SW 1271 (cell line): ENCODE measurements at places on chromosomes 2 and 18.

DNA sequence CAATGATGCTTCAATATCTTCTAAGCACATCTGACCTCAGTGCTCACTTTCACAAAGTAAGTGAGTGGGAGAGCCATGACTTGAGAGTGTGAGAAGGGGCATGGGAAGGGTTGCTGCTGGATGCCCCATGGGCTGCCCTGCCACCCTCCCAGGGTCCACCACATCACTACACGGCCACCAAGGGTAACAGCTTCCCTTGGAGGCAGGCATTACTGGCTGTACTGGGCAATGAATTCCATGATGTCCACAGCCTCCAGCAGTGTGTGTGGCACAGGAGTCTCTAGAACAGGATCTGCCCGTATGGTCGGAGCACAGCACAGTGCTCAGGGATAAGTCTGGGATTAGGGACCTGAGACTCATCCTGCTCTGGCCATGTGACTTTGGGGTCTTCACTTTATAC, 481.0 kb upstream of the MYT1L start:
- DNase-seq: no peak

- no peak for DNase-seq
These were observed 49.7 kb upstream of the NFE2L2 start for GRCh38 chr2:177314194-177314593.

DNA sequence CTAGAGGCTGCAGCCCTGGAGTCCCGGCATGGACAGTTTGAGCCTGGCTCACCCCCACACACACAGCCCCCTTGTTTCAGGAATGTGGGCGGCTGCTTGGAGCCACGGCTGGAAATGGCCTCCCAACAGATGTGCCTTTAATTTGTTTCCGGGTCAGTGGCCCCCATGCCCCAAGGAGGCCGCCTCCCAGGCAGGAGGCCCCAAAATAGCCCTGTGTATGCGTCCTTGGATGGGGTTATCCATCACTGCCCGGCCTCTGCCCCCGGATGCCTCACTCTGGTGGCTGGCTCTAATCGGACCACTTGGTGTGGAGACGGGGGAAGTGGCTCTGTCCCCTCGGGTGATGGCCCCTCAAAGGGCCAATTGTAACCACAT, 151.9 kb upstream of the MYCN start:
- DNase-seq: no peak

- no peak for DNase-seq
These were observed 1.1 kb downstream of the FECH start for GRCh38 chr18:57585421-57585820.

- DNase-seq: no peak
These were observed 84.4 kb downstream of the CYRIA start for GRCh38 chr2:16581241-16581640.

DNA sequence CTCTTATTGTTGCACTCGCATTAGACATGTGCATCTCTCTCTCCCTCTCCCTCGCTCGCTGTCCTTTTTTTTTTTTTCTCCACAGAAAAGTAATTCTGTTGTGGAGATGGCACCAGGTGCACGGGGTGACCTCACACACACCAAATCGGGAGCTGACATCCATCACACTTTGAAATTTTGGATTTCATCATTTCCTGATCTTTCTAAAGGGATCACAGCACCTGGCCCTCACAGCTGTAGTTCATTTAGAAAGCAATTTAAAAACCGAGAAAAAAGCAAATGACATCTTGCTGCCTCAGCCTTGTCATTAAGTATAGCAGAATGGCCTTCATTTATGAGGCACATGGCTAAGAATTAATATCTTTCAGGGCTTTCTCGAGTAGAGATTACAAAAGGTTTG, 717.2 kb downstream of the RNF144A start:
- DNase-seq: no peak

- peak; percentile 50 for DNase-seq
These were observed 18.0 kb downstream of the ZC3H15 start for GRCh38 chr2:186503827-186504606.

- no peak for DNase-seq
These were observed 124.8 kb upstream of the TACR1 start for GRCh38 chr2:75324141-75324540.

GRCh38 chr2:17756668-17757067, 2.7 kb downstream of the GEN1 start:
- no peak for DNase-seq

- no peak for DNase-seq
These were observed 41.7 kb downstream of the PLEKHM3 start for GRCh38 chr2:207983641-207984042.

DNA sequence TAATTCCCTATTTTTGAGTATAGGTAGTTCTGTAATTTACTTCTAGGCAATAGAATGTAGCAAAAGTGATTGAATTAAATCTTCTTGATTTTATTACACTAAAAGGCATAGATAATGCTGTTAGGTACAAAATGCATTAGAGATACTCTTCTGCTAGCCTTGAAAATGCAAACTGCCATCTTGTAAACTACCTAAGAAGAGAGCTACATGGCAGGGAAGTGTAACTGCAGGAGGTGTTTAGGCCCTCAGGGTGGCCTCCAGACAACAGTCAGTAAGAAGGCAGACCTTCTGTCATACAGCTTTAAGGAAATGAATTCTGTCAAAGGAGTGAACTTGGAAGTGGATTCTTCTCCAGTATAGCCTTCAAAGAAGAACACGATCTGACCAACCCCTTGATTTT, 1396.8 kb upstream of the SLC39A10 start:
- no peak for DNase-seq

GRCh38 chr18:63102941-63103744, 216.4 kb downstream of the BCL2 start:
- no peak for DNase-seq

DNA sequence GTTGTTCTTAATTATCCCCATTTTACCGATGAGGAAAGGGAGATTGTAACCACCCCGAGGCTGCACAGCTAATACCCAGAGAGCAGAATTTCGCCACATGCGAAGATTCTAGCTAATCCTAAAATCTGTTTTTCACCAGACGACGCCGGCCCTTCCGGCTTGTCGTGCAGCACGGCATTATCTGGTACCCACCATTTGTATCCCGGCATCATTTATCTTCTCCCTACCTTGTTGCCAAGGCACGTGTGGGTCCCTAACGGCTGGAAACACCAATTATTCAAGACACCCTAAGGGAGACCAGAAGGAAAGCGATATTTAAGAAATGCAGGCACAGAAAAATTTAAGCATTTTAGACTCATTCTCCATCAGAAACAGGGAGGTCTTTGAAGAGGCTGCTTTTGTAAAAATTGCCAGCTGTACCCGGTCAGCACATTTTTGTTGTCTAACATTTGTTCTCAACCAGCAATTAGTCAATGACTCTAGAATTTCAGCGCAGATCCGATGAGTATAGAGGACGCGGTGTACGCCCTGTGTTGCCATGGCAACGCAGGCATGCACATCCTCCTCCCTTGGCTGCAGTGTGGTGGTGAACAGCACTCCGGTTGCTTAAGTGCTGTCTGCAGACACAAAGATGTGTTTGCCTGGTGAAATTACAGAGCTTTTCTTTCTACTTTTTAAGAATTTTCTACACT, 111.6 kb downstream of the AGAP1 start:
- DNase-seq: no peak

- DNase-seq: no peak
These were observed 104.9 kb downstream of the ANKRD44 start for GRCh38 chr2:197205585-197206215.

DNA sequence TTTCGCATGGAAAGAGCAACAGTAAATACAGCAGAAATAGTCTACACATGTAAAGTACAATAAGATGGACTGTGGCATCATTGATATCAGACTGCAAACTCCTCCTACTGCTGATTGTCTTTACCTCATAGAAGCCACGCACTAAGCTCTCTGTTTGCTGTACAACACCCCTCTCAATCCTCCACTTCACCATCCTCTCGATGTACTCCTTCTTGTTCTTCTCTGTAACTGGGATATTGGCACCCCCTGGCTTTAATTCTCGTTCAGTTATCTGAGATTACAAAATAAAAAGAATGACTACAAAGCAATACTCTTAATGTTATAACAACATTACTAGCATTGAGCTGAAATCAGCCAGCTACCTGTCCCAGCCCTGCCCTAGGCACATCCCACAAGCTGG, 49.3 kb upstream of the STK17B start:
- no peak for DNase-seq

- no peak for DNase-seq
These were observed 140.7 kb downstream of the WDSUB1 start for GRCh38 chr2:159145745-159146354.

DNA sequence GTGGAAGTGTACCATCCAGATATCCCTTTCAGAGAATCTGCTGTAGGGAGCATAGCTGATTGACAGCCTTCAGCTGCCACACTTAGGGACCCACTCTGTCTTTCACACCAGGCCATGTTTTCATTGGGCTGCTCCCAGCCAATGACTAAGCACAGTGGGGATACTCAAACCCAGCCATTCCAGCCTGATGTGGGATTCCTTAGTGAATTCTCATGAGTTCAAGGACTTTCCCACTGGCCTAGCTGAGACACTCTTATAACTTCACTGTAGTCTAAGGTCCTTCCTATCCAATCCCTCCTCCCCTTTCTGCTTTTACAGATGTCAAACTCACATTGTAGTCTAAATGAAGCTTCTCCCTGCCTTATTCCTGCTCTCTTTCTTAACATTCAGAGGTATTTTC, 201.2 kb downstream of the PIK3C3 start:
- no peak for DNase-seq

DNA sequence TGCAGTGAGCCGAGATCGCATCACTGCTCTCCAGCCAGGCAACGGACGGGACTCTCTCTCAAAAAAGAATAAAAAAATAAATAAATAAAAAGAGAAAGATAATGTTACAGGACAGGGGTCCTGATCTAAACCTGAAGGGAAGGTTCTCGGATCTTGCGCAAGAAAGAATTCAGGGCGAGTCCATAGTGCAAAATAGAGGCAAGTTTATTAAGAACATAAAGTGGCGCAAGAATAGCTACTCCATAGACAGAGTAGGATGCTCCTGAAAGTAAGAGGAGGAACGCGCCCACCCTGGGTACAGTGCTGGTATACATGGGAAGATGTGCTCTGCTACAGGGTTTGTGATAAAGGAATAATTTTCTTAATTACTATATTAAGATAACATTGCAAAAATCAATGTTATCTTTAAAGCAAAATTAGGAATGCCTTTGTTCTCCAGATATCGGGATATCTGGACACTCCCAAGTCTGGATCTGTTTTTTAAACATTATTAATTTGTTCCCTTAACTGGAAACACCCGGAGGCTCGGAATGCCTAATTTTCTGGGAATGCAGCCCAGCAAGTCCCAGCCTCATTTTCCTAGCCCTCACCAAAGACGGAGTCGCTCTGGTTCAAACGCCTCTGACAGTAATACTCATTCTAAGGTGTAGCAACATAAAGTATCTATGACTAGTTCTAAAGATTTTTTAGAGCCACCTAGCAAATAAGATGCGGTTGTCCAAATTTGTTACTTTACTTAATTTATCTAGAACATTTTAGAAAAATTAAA, 38.8 kb downstream of the ACSL3 start:
- no peak for DNase-seq

- no peak for DNase-seq
These were observed 43.2 kb downstream of the C2orf76 start for GRCh38 chr2:119323459-119323858.

- DNase-seq: no peak
These were observed 28.4 kb upstream of the DYNC2LI1 start for GRCh38 chr2:43745457-43745856.

- no peak for DNase-seq
These were observed 101.8 kb downstream of the TRIB2 start for GRCh38 chr2:12818416-12819102.

GRCh38 chr2:62461707-62462106, 44.3 kb downstream of the TMEM17 start:
- DNase-seq: no peak

- DNase-seq: no peak
These were observed 310.2 kb upstream of the NRP2 start for GRCh38 chr2:205372141-205372540.

DNA sequence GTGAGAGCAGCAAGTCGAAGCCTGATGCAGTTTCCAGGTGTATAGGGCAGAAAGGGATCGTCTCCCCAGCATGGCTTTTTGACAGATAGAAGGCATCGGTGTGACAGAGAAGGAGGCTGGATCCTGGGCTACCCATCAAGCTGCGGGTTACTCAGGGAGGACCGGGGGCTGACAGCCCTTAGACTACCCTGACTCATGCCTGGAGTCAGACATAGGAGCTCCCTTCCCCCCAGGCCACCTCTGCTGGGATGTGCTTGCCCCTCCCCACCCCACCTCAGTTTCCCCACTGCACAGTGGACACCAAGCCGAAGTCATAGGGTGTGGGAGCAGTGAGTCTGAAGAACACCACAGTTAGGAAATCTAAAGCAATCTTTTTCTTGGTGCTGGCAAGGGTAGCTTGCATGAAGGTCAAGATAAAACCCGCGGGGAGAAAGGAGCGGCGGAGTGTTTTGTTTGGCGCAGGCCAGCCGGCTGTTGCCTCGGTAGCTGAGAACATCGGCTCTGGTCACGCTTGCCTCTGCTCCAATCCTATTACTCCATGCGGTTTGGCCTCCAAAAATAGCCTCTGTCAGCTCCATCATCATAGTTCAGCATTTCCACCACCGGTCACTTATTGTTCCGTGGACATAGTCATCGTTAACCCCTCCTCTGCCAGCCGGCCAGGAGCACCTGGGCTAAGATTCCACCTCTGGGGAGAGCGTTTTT, 169.2 kb upstream of the GLI2 start:
- no peak for DNase-seq

- no peak for DNase-seq
These were observed 100.9 kb upstream of the CCDC150 start for GRCh38 chr2:196538646-196539045.

- no peak for DNase-seq
These were observed 130.8 kb downstream of the UPP2 start for GRCh38 chr2:158232476-158232875.

DNA sequence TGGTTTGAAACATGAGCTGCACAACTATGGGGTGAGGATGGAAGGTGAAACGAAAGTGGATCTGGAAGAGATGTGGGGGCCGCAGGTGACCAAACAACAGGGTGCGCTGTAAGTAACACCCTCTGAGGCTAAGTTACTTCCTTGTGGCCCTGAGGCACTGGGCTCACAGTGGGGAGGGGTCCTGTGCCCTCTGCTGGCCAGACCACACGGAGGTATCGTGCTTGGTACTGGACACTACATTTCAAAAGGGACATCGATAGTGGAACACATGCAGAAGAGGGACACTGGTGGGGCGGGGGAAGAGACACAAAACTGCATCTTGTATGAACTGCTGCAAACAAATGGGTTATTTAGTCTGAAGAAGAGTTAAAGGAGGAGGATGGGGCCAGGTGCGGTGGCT, 110.6 kb downstream of the CLIP4 start:
- no peak for DNase-seq

DNA sequence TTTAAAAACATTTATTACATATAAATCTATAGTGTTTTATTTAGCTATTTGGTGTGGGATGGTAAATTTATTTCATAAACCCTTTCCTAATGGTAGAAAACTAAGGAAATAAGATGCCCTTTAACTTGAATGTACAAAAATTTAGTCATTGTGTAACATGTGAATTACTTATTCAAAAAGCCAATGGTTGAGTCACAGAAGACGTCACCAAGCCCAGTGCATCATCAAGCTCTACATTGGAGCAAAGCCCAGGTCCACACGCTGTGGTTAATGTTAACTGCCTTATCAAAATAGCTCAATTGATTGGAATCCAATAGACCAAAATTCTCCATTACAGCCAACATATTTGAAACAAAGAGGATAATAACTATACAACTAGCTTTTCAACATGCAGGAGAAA, 145.5 kb upstream of the LYPD1 start:
- no peak for DNase-seq
